ENCODE measurements at places on chromosomes 13 and 19.

- no peak for DNase-seq
Observed at GRCh38 chr13:20006206-20006605, 47.7 kb downstream of the ZMYM2 start.

DNA sequence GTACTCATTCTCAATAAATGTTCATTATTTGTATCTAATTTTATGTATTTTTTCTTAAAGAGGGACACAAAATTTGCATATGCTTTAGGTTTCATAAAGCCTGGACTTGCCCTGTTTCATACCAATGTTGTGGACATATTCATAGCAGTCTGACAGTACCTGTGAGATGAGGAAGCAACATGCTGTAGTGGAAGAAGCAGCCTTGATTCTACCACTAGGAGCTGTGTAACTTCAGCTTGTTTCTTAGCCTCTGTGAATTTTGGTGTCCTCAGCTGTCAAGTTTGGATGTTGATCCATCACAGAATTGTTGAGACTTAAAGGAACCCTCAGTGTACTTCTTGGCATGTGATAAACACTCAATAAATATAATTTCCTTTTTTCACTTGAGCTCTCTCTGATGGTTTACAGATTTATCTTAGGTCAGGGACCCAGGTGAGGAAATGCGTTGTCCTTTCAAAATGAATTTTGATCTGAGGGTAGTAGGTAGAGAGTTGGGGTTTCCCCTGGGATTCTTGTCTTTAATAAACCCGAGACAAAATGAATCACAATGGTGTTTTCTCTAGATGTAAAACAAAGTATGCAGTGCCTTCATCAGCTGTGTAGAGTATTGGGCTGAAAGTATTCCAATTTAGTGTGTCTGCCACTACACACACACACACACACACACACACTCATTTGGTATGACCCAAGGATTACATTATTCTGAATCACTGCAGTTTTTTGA is 152.1 kb downstream of the KCNRG start:
- no peak for DNase-seq

GRCh38 chr19:49474542-49474924 is 518 bp downstream of the FLT3LG start:
- DNase-seq: no peak

DNA sequence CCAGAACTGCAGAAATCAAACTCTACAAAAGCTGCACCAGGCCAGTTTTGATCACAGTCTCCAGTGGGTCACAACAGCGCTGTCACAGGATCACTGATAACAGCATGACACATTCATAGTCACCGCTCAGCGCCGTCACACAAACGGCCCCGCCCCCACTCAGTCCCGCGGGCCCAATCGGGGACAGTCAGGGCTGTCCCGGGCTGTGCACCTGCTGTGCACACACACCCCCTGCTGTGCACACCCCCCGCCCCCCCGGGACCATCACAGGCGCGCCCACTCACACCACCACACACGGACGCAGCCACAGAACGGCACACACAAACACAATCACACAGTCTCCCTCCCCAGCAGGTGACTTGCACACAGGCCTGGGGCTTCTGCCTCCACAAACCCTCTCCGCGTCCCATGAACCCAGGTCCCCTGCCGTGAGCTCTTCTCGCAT is 435 bp upstream of the ZNF382 start:
- peak; percentile 84 for DNase-seq

GRCh38 chr19:14683439-14683838 is 6.4 kb upstream of the ZNF333 start:
- no peak for DNase-seq

- no peak for DNase-seq
Observed at GRCh38 chr13:72109863-72110262, 242.9 kb upstream of the DACH1 start.
